ENCODE measurements at places on chromosomes 3 and 15.
A peak's percentile ranks its signal among the peaks of the same experiment; 100 is the strongest.

GRCh38 chr3:167662919-167663400 lies 9.2 kb upstream of the WDR49 start:
- no peak for DNase-seq

DNA sequence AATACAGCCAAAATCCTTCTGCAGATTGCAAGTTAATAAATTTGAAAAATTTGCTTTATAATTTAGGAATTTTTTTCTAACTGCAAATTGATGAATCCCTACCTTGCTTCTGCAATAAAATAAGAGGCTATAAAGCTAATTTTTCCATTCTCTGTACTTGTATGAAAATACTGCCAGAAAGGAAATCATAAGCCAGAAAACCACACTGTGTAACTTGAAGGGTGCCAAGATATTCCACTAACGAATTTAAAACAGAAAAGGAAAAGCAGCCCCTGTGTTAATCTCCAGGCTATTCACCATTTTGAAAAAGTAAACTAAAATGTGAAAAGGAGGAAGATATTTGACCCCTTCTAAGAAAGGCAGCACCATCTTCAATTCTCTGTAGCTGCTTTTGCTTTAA lies 557.9 kb upstream of the ZNF385D start:
- DNase-seq = no peak

- no peak for DNase-seq
Measured at GRCh38 chr3:105572501-105572900, 205.8 kb downstream of the ALCAM start.

DNA sequence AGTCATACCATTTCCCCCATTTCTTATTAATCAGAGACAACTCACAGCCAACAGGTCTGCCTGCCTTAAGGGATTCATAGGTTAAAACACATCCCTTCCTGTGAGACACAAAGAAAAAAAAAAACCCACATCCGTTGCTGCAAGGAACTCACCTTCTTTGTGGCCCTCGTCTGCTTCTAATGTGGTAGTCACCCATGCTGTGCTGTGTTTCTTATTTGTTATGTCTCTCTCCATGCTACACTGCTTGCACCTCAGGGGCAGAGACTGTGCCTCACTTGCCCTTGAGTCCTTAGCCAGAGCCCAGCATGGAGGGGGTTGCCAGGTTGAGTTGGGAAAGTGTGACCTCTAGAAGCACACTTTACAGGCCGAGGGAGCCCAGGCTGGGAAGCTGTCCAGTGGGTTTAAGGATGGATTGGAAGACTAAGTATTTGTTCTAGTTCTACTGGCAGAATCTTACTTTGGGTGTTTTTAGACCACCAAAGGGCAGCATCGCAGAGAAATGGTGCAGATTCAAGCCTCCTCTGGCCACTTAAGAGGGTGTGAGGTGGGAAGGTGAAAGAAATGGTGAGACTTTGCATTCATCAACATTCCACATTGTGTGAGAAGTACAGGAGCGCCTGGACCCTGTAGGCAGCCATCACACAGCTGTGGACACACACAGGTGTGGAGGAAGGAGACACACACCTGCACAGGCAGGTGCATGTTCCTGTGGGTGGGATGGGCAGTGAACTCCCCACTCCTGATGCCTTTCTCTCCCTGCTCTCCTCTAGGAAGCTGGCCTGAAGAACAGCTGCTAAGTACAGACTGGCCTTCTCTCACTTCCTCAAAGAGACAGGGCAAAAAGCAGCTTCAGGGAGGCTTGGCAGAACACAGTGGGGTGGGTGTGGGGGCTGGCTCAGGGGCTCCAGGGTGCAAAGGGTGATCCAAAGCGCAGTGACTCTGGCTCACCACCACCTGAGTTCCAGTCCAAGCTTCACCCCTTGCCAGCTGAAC lies 48.8 kb downstream of the GLB1 start:
- no peak for DNase-seq

DNA sequence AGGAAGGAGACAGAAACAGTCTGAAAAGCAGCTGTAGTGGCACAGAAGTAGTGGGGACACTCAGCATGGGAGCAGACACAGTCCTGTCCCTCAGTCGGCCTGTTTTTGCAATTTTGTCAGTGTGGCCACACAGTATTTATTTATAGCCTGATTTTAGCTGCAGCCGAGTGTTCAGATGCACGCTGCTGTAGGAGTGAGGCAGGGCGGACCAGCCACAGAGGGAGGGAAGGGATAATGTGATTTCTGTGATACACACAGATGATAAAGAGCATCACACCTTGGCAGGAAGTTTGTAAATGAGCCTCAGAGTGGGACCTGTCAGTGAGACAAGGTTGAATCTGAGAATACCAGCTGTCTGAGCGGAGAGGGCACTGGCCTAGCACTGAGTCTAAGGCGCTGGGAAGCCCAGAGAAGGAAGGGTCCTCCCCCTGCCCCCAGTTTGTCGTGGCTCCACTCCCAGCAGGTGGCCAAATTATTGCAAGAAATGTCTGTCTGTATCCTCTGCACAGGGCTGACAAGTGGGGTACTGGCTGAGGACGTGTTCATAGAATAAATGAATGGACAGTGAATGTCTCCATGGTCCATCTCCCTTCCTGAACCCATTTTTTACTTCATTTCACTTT lies 3.8 kb downstream of the PSTPIP1 start:
- no peak for DNase-seq

GRCh38 chr3:114874522-114874971 lies 272.5 kb downstream of the ZBTB20 start:
- no peak for DNase-seq

DNA sequence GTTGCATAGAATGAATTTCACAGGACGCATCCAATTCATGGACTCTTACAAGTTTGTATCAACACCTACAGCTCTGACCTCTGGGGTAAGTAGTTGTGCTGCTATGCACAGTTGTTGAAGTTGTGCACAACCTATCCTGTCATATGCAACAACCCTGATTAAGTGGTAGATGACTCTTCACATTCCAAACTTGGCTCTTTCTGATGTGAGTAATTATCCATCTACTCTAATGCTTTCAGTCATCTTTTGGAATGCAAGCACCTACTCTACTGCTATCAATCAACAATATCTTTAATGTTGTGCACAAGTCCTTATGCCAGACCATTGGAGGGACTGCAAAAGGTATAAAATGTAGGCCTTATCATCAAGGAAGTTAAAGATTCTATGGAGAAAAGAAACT lies 921.4 kb downstream of the MCTP2 start:
- DNase-seq = no peak

DNA sequence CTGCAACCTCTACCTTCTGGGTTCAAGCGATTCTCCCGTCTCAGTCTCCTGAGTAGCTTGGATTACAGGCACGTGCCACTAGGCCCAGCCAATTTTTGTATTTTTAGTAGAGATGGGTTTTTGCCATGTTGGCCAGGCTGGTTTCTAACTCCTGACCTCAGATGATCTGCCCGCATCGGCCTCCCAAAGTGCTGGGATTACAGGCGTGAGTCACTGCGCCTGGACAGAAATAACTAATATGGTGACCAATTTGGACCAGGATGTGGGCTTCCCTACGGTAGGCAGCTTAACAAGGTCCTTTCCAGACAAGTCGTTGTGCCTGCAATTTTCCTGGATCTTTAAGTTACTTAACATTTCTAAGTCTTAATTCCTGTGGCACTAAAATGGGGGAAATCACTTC lies 14.8 kb downstream of the WDR53 start:
- DNase-seq = no peak

GRCh38 chr3:151058740-151059139 lies 26.7 kb upstream of the MED12L start:
- no peak for DNase-seq

- peak; percentile 9 for DNase-seq
Measured at GRCh38 chr3:114850898-114851297, 296.2 kb downstream of the ZBTB20 start.

- DNase-seq = no peak
Measured at GRCh38 chr3:161905520-161906132, 409.0 kb downstream of the OTOL1 start.

DNA sequence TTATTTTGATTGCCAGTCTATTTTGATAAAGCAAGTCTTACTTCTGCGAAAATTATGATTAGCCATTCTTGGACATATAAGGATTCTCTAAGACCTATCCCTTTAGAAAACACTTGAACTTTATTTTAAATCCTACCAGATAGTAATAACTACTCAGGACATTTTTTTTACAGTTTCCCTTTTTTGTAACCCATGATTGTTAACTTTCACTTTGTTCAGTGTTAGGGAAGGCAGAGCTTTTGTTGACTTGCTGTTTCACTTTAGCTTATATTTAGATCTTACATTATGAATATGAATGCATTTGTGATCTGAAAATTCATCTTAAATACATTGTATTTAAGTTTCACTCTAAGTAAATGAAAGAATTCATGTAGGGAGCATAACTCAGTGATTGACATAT lies 167.0 kb downstream of the AKAP13 start:
- no peak for DNase-seq

- DNase-seq = no peak
Measured at GRCh38 chr3:136928240-136928639, 29.5 kb upstream of the IL20RB start.
